NCI-H1436 treated with DMSO at 0.1 percent for 48 hours (cell line): ENCODE measurements at places on chromosomes 12 and 14.
A peak's percentile ranks its signal among the peaks of the same experiment; 100 is the strongest.

- no peak for DNase-seq
Observed at GRCh38 chr12:15033029-15033428, 60.2 kb downstream of the PDE6H start.

DNA sequence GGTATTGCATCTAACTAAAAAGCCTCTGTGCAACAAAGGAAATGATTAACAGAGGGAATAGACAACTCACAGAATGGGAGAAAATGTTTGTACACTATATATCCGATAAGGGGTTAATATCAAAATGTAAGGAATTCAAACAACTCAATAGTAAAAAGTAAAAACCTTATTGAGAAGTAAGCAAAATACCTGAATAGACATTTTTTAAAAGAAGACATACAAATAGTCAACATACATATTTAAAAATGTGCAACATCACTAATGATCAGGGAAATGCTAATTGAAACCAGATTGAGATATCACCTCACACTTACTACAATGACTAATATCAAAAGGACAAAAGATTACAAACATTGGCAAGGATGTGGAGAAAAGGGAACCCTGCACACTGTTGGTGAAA is 31.9 kb upstream of the LGR5 start:
- no peak for DNase-seq

DNA sequence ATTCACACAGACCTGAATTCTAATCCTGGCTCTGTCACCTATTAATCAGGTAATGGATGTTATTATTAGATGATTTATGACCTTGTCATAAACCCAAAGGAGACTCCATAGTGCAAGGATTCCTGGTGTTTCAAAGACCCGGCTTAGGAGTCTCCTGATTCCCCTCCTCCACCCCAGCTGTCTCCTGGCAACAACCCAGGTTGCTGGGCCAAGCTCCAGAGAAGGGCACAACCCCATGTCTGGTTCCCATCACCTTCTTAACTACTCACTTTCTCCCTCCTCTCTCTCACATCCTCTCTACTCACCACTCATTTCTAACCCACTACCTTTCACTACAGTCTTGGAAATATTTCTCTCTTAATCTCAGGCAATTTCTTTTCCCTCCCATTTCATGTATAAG is 41.6 kb downstream of the RHOJ start:
- no peak for DNase-seq

DNA sequence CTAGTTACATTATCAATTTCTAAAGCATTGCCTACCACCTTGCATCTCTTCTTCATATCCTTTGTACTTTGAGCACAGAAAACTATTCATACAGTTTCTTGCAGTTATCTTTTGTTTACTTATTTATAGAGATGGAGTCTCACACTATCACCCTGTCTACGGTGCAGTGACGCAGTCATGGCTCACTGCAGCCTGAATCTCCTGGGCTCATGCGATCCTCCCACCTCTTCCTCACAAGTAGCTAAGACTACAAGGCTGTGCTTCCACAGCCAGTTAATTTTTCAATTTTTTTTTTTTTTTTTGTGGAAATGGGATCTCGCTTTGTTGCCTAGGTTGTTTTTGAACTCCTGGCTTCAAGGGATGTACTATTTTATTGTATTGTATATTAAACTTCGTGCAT is 158.0 kb downstream of the TTC6 start:
- no peak for DNase-seq

- no peak for DNase-seq
Observed at GRCh38 chr12:106248846-106249371, 1.1 kb upstream of the CKAP4 start.

DNA sequence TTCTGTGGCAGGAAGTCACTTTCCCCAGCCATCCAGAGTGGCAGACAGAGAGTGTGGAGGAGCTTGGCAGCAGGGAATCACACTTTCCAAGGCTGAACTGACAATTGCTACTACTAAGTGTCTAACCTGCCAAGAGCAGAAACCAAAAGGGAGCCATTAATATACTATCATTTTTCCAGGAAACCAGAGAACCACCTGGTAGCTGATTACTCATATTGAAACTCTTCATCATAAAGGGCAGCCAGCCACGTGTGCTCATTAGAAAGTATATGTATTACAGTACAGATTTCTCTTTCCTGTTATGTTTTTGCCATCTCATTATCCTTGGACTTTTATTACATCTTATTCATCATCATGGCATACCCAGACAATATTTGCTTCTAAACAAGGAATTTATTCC is 374.9 kb downstream of the GXYLT1 start:
- no peak for DNase-seq

GRCh38 chr14:101018561-101019290 is 115.2 kb upstream of the RTL1 start:
- no peak for DNase-seq

DNA sequence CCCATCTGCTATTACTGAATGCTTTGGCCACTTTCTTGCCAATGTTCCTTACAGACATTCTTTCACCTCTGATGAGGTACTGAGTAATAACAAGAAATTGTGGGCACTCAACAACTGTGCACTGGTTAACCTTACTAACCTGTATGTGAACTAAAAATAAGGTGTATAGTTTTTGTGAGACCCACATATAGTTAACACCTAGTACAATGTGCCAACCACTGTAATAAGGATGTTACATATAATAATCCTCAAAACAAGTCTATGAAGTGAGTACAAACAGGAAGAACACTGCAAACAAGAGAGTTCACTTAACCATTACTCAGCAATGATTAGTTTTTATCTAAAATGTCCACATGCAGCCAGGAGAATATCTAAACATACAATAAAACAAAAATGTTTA is 4.5 kb downstream of the DDHD1 start:
- no peak for DNase-seq

DNA sequence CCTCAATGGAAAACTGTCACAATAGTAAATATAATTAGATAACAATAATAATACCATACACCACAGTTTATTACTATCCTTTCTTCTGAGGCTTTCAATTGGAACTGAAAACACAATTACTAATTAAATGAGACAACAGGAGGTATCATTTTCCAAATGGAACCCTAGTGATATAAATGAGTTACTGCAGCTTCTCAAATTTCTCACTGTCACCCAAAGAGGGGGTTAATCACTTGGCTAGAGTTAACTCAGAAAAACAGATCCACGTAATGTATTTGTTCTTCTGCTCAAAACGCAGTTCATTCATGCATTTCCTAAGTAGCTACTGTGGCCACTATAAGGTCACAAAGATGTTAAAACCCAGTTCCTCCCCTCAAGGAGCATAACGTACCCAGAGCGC is 120.9 kb upstream of the FOXN3 start:
- peak; percentile 14 for DNase-seq

DNA sequence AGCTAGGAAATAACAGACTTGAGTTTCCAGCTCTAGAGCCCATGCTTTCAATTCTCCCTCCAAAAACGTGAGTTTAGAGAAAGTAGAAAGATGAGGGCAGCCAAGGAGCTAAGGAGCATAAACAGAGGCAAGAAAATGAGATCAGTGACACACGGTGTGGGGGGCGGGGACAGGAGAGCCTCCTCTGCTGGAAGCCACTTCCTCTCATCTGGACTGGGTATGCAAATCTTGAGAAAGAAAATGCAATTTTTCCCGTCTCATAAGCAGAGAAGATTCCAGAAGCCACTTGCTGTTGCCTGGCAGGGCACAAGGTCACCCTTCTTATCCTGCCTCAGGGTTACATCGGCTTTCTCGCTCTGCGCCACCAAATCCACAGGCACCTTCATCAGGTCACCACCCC is 6.0 kb downstream of the OR10P1 start:
- no peak for DNase-seq

- DNase-seq, result no peak
Observed at GRCh38 chr14:76922584-76922983, 96.4 kb downstream of the LRRC74A start.

DNA sequence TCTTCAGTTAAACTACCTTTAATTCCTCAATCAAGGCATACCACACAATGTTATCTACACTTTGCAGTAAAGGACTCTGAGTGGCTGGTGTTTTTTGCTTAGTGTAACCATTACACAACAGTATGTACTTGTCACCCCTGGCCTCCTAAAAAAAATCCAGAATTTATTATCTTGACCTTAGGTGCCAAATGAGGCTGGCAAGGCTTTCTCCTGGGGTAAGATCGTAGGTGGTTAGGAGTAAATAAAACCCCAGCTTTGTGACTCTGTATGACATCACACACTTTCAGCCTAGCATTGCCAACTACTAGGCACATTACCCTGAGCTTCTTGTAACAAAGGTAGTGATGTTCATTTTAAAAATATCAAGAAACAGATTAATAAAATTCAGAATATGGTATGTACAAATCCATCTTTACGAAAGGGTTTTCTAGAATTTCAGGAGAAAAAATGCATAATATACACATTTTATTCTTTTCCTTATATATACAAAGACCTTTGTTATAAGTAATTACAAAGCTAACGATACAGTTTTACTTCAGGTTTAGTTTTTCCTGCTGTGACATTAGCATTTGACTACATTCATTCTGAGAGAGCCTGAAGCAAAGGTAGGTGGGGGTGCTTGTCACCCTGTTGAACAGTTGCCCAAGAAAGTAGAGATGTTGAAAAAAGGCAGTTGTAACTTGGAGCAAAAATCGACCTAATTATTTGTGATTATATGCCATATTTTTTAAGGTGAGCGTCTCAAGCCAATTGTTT is 13.5 kb downstream of the TCL1A start:
- no peak for DNase-seq

DNA sequence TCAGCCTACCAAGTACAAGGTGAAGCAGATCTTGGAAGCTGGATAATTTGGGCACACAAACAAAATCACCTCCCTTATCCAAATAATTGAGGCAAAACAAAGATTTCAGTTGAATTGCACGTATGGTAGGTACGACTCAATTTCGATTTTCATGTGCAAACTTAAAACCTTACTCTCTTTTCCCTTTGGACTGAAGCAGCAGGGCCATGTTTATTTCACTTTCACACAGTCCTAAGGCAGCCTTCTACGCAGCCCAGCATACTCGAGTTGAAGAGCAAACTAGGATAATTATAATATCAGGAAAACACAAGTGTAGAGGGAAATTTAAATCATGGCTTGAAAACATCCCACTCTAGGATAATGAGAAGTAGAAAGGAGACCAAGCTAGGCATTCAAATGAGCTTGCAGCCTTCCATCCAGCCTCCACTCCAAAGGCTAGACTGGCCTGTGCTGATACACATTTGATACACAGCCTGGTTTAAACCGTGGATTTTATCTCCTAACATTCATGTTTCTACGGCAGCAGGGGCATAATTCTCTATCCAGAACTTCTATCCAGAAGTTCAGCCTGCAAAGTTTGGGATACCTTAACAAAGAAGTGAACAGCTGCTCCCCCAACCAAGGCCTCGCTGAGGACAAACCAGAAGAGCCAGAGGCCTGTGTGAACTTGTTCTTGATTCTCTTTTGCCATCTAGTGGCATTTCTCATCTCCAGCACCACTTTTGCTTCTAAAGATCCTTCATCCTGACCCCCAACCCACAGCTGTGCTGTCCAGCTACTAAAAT is 2.4 kb upstream of the RNASE7 start:
- DNase-seq, result no peak

DNA sequence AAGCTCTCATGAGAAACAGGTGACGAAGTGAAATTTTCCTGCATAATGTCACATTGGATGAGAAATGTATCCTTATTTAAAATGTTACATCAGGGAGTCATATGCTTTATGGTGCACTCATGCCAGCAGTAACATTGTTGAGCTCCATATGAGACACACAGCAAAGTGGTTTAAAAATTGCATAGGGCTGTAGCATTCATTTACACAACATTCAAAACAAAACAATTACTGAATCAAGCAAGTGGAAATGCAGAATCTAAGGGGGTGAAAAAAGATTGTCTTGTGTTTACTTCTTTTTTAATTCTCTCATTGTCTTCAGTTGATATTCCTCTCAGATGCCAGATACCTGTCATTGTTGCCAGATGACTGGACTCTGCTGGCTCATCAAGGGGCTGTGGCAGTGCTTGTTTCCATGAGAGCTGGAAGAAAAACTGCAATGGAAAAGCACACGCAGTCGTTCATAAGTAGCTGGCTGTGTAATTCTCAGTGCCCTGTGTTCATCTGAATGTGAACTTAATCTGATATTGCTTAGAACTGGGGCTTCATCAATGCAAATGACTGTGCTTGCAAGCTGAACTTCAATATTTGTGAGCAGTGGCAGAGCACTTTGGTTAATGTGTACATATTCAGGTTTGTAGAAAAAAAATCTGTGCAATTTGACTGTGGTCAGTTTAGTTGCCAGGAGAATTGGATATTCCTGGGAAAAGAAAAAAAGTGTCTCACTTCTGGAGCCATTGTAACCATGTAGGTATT is 305.6 kb downstream of the RAD51B start:
- no peak for DNase-seq

GRCh38 chr12:52542785-52543318 is 10.1 kb downstream of the KRT71 start:
- DNase-seq, result no peak

GRCh38 chr14:82113710-82114109 is 580.1 kb upstream of the SEL1L start:
- no peak for DNase-seq

- no peak for DNase-seq
Observed at GRCh38 chr14:82075566-82075965, 541.9 kb upstream of the SEL1L start.

DNA sequence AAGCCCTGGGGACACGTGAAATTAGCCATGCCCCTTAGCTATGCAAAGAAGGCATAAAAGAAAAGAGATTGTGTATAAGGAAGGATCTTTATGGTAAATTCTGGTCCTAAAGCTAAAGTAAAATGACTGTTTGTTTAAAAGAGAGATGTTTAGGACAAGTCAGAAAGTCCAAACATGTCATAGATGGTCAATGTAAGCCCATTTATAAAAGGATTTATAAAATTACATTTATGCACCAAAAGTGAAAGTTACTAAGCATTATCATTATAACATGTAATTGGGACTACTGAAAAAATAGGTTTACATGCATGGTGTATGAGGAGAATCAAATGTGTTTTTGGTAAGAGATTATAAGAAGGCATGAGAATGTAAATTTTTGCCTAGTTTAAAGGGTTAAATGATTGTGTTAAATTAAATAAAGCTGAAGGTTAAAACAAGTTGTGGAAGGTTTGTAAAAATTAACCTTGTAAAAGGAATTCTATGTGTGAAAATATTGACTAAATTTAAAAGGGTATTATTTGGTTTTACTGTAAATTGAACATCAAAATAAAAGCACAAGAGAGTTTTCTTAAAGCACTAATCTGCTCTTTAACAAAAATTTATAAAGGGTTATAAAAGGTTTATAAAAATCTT is 50.4 kb upstream of the TSPAN8 start:
- DNase-seq, result no peak

GRCh38 chr14:26104717-26105116 is 493.1 kb downstream of the NOVA1 start:
- no peak for DNase-seq

GRCh38 chr14:101721951-101722661 is 39.4 kb upstream of the PPP2R5C start:
- no peak for DNase-seq

GRCh38 chr12:60096727-60097126 is 500.9 kb downstream of the SLC16A7 start:
- no peak for DNase-seq

DNA sequence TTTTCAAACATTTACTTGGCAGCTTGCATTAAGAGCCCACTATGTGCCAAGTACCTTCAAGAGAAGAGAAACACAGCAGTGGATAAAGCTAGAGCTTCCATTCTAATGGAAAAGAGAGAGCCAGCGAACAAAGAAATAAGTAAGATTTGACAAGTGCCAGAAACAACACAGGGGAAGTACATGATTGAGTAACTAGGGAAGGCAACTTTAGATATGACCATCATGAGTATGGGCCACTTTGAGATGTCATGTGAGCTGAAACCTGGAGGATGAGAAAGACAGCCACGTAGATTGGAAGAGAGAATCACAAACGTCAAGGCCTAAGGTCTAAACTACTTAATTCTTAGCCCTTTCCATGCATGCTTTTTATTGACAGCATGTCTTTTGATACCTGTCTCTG is 121.4 kb downstream of the ITPR2 start:
- DNase-seq, result no peak
